RPMI8226 (cell line): ENCODE measurements at places on chromosomes 3 and 15.

GRCh38 chr3:58464866-58465265 lies 27.0 kb upstream of the KCTD6 start:
- DNase-seq = no peak

DNA sequence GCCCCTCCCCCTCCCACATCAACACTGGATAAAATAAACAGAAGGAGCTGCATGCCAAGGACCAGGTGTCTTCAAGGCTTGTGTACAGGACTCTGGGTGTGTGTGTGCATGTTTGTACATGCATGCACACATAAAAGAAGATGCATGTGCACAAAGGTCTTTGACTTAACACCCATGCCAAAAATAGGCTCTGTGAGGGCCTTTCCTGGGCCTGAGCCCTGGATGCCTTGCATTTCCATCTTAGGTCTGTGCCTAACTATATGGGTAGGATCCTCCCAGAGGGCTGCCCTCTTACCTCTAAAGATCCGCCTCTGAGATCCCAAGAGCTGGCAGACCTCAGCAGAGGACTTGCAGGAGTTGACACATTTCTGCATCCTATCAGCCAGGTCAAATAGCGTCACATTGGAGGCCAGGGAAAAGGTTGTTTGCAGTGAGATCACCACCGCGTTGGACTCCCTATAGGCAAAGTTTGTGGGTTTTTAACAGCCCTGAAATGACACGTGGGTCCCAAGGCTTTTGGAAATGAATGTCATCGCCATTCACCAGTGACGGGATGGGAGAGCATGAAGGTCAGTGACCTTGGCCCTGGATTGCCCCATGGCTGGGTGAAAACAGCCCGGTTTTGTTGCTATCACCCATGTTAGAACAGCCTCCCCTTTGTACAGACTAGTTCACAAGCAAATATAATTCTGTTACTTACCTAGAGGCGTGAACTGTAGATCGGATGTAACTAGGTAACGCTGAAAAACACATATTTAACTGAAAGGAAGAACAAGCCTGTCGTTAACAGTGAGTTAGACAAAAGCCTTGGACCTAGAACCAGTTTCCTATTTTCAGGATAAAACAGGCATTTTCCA lies 54.0 kb downstream of the HEG1 start:
- DNase-seq = no peak

DNA sequence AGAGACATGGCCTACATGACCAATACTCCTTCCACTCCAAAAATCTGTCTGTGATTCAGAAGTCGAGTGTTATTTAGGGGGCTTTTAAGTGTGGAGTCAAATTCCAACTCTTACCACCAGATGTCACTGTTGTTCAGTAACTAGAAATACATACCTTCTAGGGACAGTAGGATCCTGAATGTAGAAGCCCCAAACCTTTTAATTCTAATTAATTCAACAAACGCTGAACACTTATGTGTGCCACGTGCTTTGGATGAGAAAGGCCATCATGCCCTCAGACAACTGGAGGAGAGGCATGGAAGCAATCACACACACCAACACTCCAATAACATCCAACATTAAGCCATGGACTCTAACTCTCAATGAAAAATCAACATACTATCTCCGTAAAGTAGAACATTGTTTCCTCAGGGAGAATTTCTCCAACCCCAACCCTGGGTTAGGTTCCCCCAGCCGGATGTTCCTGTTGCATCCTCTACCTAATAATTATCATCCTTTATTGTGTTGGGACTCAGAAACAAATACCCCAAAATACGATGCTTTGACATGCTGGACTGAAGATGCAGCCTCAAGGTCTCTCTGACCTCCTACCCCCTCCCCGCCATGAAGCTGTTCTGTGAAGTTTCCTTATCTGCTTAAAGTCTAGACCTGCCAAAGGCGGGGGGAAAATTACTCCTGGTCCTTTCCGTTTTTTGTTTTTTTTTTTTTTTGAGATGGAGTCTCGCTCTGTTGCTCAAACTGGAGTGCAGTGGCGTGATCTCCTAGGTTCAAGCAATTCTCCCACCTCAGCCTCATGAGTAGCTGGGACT lies 8.0 kb upstream of the CCDC13 start:
- peak; percentile 68 for DNase-seq

DNA sequence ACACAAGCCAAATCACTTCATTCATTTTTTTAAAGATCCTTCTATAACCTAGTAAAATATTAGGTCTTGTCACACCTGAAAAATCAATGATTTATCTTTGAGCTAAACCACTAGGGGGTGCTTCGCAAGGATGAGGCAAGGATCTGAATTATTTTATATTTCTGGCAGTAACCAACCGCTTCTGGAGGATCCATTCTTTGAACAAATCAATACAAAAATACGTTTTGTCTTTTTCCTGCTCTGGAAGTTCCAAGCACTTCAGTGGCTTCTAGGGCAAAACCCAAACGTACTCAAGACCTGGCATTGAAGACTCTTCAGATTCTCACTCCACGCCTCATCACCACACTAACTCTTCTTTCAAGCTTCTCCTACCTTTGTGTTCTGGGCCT lies 486 bp downstream of the LSG1 start:
- DNase-seq = peak; percentile 53

- no peak for DNase-seq
These were observed 219.8 kb downstream of the ROBO2 start for GRCh38 chr3:77259694-77260093.

DNA sequence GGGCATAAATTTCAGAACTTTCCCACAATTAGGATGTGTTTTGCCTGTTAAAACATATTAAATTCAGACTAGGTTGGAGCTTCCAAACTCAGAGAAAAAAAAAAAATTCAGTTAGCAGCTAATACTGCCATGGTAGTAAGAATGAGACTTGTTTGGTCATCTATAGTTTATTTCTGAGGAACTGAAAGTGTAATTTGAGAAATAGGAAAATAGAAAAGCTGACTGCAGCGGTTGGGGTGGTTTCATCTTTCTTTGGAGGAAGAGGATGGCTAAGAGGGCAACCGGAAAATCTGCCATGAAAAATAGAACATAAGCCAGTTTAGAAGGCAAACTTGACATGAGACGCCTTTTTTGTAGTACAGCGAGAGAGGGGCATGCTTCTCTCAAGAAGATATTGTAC lies 371.2 kb upstream of the ROBO2 start:
- DNase-seq = peak; percentile 55

GRCh38 chr3:162150790-162151189 lies 654.2 kb downstream of the OTOL1 start:
- DNase-seq = no peak

DNA sequence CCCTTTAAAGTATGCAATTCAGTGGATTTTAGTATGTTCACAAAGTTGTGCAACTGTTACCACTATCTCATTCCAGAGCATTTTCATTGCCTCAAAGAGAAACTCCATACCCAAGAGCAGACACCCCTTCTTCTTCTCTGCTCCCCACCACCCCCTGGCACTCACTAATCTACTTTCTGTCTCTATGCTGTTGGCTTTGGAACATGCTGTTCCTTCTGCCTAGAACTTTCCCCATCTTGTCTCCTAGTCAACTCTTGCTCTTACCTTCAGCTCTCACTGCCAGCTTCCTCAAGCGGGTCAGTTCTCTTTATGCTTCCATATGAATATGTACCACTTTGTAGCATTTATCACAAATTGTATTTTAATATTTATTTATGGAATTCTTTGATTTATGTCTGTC lies 50.1 kb downstream of the TYRO3 start:
- DNase-seq = no peak

- no peak for DNase-seq
These were observed 60.3 kb upstream of the TRA2B start for GRCh38 chr3:185998136-185998535.

DNA sequence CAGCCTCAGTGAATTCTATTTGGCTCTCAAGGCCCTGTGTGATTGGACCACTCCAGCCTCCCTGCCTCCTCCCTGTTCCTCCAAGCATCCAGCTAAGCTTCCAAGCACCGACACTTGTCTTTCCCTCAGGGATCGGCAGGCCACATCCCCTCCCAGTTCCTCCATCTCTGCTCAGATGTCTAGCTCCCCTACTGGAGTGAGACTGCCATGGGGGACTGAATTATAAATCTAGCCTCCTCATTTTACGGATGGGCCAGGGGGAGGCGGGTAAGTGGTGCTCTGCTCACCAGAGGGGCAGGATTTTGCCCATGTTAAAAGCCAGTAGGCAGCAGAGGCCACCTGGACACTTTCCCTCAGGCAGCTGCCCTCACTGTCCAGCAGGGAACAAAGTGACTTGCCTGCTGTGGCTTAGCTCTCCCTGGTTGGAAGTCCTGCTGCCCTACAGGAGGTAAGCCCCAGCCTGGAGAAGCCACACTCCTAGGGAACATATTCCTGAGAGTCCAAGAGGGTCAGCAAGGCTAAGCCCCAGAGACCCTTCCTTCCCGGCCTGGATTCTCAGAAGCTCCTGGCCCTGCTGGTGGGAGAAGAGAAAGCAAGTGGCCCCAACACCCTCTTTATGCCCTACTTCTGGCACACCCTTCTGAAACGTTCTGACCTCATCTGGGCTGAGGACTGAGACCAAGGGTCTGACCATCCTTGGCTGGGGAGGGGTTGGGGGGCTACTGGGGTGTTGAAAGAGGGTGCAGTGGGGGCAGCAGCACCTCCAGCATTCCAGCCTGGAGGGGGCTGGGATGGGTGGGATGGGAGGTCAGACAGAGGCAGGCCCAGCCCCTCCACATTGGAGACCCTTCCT lies 9.1 kb upstream of the HHATL start:
- DNase-seq = no peak

- DNase-seq = no peak
These were observed 779.6 kb upstream of the ARPP21 start for GRCh38 chr3:34859746-34860145.

DNA sequence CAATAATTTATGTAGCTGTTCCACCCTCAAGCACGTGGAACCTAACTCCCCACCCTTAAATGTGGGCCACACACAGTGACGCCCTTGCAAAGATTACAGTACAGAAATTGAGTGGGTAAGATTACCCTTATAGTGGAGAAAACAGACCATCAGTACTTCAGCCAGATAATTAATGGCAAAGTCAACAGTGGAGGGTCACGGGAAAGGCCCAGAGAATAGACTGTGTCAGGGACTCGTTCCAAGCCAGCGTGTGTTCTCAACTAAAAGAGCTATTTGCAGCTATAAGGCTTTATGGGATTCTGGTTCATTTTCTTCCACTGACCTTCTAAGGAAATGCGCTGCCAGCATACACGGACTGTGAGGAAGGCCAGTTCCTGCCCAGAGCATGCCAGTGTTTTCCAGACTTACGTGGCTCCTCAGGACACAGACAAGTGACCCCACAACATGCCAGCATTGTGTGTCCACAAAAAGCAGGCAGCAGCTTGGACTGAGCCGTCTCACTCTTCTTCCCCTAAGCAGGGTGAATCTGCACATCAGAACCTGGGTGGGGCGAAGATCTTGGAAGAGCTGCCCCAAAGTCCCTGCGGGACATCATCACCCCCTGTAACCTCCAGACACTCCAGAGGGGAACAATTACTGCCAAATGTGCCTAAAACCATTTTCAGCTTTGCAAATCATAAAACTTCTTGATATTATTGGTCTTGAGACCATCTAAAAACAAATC lies 428.5 kb downstream of the OCA2 start:
- DNase-seq = no peak

GRCh38 chr3:71461114-71461513 lies 122.4 kb downstream of the FOXP1 start:
- DNase-seq = no peak

- DNase-seq = peak; percentile 83
These were observed 301.0 kb upstream of the TBL1XR1 start for GRCh38 chr3:177498037-177498857.

DNA sequence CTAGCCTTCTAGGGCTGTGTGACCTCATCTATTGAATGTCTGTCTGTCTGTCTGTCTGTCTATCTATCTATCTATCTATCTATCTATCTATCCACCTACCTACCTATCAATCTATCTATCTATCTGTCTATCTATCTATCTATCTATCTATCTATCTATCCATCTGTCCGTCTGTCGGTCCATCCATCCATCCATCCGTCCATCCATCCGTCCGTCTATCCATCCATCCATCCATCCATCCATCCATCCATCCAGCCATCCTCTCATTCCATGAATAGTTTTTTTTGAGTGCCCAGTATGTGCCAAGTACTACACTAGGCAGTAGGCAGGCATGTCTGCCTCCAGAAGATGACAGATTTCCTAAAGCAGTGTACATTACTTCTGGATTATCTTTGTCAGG lies 122.5 kb downstream of the FOXB1 start:
- DNase-seq = no peak

DNA sequence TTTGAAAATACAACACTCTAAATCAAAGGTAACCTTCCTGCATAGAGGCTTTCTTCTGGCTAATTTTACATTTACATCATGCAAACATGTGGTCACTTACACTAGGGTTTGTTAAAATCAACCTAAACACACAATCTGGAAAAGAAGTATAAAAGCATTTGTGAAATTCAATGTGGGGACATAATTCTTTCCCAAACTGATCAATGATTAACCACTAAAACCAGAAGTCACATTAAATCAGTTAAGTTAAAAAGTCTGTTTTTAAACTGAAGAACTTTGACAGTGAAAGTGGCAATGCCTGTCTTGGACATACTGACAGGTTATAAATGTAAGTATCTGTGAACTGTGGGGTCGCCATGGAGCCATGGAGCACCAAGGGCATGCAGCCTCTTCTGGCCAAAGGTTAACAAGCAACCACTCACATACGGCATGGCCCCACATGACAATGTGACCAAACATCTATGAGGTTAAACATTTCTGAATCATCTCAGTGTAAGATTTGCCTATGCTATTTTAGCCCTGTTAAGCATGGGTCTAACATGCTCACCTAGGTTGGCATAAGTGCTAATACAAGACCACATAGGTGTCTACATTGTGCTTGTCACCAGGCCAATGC lies 278.2 kb downstream of the CTNNB1 start:
- no peak for DNase-seq

- no peak for DNase-seq
These were observed 263.8 kb upstream of the UBE2E2 start for GRCh38 chr3:22939349-22939748.

- no peak for DNase-seq
These were observed 5.3 kb downstream of the EIF5A2 start for GRCh38 chr3:170903123-170903522.

GRCh38 chr3:143433787-143434378 lies 314.3 kb downstream of the CHST2 start:
- DNase-seq = peak; percentile 34

- no peak for DNase-seq
These were observed 58.9 kb downstream of the FOXP1 start for GRCh38 chr3:71524672-71525071.

DNA sequence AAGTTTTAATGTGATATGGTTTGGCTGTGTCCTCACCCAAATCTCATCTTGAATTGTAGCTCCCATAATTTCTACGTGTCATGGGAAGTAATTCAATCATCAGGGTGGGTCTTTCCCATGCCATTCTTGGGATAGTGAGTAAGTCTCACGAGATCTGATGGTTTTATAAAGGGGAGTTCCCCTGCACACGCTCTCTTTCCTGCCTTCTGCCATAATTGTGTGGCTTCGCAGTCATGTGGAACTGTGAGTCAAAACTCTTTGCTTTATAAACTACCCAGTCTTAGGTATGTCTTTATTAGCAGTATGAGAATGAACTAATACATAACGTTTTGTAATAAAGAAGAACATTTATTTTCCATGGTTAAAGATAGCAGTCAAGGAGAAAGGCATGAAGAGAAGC lies 39.2 kb upstream of the GOLIM4 start:
- no peak for DNase-seq
